ENCODE measurements at places on chromosomes 3 and 15.

DNA sequence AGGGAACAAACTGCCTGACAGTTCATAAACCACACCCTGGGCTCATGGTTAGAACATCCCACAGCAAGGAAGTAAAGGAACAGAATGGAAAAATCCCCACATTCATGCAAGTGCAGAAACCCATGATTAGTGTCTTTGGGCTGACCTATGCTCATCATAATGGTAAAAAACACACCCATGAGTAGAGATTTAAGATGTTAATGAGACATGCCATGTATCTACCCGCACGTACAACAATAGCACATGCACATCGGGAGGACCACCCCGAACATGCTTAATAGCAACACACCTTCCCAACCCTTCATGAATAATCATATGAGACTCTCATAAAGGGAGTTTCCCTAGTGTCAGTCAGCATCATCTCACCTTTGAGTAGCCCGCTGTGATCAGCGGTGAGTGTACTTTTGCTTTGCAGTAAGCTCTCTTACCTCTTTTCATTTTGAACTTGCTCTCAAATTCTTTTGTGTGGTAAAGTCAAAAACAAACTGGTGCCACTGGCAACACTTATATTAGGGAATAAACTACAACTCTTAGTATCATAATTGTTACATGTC is 23.2 kb downstream of the ZBED2 start:
- no peak for DNase-seq

DNA sequence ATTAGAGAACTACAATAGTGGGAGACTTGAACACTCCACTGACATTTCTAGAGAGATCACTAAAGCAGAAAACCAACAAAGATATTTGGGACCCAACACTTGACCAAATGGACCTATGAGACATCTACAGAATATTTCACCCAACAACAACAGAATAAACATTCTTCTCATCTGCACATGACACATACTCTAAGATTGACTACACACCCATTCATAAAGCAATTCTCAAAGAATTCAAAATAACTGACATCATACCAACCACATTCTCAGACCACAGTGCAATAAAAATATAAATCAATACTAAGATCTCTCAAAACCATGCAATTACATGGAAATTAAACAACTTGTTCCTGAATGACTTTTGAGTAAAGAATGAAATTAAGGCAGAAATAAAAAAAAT is 473.7 kb downstream of the LPP start:
- no peak for DNase-seq

DNA sequence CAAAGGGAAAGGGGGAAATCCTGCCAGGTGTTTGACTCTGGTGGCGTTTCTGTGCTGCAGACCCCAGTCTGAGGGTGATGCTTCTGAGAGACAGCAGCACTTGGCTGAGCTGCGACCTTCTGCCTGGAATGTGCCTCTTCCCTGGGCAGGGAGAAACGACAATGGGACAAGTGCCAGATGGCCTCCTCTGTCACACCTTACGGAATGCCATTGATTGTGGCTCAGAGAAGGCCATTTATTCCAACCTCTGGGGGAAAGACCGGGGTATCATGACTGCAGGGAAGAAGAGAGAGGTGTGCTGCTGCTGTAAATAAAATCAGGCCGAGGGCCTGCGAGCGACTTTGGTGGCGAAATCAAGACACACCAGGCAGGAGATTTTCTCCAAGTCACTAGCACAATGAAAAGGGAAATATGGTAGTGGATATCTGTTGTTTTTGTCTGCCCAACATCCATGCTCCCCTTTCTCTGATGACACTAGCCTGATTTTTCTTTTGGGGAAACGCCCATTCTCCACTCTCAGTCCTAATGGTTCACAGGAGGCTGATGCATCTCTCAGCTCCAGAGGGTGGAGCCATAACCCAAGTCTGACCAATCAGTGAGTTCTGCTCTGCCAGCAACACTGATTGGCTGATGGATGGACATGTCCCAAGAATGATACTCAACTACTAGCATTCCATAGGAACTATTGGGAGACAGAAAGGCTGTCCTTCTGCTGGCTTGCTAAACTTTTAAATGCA is 336.1 kb downstream of the FOXP1 start:
- DNase-seq = no peak

DNA sequence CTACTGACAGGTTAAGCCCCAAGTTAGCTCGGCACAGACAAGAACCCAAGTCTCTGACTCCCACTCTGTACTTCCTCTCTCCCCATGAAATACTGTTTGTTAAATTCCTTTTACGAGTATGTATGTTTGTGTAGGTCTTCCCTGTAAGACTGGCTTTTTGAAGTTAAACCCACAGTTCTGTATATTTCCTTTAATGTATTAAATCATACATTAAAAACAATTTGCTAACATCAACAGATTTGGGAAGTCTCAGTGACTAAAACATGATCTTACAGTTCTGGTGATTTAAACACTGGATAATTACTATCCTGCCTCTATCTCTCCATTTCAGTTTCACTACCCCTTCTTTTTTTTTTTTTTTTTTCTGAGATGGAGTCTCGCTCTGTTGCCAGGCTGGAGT is 4.4 kb downstream of the CMTM6 start:
- DNase-seq = no peak

GRCh38 chr3:135218304-135218703 is 423.2 kb downstream of the EPHB1 start:
- no peak for DNase-seq

- DNase-seq = peak; percentile 18
Measured at GRCh38 chr3:122609798-122610559, 32.5 kb downstream of the PARP15 start.

GRCh38 chr3:43537225-43537624 is 84.6 kb downstream of the ANO10 start:
- DNase-seq = no peak

- no peak for DNase-seq
Measured at GRCh38 chr15:25800761-25801515, 62.2 kb downstream of the ATP10A start.

GRCh38 chr3:58683466-58683865 is 16.9 kb upstream of the FAM3D start:
- no peak for DNase-seq

GRCh38 chr3:189529468-189529867 is 101.7 kb upstream of the TP63 start:
- no peak for DNase-seq

DNA sequence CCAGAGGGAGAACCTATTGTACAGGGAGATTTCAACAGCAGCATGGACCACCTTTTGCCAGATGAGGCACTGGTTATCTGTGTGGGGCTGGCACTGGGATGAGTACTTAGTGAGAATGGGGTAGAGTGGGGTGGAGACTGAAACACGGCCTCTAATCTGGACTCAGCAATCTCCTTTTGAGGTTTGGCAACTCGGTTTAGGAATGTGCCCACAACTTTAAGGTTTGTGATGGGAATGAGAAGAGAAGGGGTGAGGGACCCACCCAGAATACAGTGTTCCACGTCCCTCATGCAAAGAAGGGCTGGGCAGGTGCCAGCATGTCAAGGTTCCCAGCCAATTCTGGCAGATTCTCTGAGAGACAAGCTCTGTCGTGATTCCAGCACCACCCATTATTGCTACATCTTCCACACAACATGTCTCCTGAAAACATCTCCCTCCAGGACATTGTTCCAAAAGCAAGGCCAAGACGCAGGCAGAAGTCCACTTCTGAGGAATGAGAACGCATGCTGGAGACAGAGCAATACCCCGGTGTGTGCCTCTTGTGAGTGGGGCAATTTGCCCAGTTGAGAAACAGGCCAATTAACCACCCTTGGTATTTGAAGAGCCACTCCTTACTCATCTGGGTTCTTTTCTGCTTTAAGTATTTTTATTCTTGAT is 37.5 kb upstream of the CCR4 start:
- no peak for DNase-seq

DNA sequence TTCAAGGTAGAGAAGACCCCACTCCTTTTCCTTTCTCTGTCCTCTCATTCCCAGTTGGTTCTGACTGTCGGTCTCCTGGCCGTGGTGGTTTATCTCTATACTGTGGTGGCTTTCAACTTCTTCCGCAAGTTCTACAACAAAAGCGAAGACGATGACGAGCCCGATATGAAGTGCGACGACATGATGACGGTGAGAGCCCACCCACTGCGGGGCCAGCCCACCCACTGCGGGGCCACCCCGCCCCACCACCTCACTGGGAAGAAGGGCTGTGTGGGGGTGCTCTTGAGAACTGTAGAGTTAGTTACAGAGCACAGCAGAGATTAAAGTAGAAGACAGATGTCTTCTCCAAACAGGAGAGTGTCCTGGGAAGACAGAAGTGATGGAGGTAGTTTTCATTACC is 110.6 kb upstream of the CHRM5 start:
- no peak for DNase-seq

GRCh38 chr3:62870321-62870720 is 4.9 kb downstream of the CADPS start:
- DNase-seq = no peak

GRCh38 chr15:63212050-63213004 is 22.9 kb downstream of the RAB8B start:
- peak; percentile 37 for DNase-seq

GRCh38 chr3:183635107-183635430 is 354 bp upstream of the KLHL24 start:
- no peak for DNase-seq

GRCh38 chr3:180320631-180321030 is 281.3 kb upstream of the TTC14 start:
- no peak for DNase-seq

GRCh38 chr3:53841296-53841695 is 4.9 kb downstream of the CHDH start:
- DNase-seq = no peak

DNA sequence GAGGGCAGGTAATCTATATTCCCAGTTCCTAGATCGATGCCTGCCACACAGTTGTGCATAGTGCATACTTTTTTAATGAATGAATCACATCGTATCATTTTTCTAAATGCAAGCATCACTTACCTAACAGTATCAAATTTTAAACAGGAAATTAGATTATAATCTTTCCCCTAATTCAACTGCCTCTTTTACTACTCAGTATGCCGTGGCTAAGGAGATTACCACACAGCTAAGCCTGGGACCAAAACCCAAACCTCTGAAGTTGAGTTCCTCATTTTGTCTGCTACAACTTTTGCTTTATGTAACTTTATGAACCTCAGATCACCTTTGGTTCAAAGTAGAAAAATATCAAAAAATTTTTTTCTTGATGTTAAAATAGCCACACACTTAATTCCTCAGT is 53.2 kb upstream of the FNDC3B start:
- no peak for DNase-seq

DNA sequence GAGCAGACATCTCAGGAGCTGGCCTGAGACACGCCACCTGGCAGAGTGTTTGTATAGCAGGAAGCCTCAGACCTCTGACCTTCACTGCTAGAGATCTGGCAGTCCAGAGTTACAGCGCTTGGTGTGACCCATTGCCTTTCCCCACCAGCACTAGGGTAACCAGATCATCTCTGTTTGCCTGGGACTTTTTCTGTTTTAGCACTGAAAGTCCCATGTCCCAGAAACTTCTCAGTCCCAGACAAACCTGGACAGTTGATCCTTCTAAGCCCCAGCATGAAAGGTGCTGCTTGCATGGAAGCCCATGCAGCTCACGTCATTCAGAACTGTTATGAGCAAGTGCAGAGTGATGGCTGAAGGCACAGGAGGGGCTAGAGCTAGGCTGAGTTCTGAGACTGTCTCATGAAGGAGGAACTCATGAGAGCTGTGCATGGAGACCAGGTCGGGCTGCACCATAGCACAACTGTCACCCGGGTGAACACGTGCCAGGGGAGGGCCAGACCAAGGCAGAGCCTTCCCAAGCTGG is 18.2 kb upstream of the AHSG start:
- no peak for DNase-seq

DNA sequence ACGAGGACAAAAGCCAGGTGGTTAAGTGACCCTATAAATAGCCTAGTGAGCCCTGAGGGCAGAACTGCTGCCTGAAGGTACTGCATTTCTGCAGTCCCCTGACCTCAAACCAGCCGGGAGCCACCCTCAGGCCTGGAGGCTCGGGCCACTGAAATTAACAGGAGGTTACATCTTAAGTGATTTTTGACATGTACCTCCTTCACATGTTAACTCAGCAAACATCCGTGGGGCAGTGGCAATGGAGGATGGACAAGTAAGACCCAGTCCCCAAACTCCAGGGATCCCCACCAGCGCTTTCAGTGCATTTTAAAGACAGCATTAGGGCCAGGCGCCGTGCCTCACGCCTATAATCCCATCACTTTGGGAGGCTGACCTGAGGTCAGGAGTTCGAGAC is 26.2 kb downstream of the PSTPIP1 start:
- no peak for DNase-seq

DNA sequence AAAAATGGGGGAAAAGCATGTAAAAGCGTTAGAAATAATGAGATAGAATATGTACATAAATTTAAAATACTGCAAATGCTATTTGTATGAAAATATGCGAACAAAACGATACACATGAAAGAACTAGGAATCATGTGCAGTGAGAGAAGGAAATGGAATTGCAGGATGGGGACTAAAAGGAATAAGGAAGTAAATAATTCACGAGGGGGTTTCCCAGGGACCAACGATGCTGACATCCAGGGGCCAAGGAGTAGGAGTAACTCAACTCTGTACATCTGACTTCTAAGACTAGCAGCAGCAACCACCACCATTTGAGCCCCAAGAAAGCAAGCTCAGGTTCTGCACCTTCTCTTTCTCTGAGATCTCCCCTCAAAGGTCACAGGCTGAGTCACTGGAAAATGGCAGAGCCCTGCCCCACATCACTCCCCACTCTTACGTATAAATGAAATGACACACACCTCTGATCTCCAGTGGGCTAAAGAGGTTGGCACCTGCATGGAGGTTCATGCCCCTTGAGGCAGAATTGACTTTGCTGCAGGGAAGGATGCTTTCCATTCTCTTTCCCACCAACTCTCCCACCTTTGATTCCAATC is 100.0 kb upstream of the DLG1 start:
- DNase-seq = no peak

DNA sequence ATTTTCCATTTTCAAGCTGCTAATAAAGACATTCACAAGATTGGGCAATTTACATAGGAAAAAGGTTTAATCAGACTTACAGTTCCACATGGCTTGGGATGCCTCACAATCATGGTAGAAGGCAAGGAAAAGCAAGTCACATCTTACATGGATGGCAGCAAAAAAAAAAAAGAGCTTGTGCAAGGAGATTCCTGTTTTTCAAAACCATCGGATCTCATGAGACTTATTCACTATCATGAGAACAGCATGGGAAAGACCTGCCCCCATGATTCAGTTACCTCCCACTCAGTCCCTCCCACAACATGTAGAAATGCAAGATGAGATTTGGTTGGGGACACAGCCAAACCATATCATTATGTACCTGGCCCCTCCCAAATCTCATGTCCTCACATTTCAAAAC is 202.0 kb downstream of the FNDC3B start:
- no peak for DNase-seq

- DNase-seq = no peak
Measured at GRCh38 chr3:61924090-61924735, 362.8 kb downstream of the PTPRG start.

DNA sequence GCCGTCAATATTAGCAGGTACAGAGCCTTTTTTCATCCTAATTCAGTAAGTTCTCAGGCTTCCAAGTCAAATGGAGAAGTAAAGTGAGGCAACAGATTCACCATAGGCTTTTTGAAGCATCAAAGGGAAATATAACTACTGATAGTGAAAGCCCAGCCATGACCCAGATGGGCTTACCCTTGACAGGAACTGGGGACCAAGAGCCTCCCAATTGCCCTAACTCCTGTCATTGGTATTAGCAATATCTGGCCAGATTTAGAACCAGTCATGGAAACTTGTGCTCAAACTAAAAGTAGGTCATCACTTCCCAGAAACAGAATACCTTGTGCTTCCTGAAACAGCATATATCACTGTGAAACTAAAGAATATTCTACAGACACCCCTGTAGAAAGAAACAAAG is 33.0 kb downstream of the NME9 start:
- DNase-seq = no peak

GRCh38 chr3:18098960-18099587 is 326.1 kb downstream of the SATB1 start:
- DNase-seq = no peak

Data from CD4-positive, alpha-beta T cell treated with Interleukin-1 beta for 1 hour (primary cell).